ENCODE measurements at places on chromosomes 12 and 14.

DNA sequence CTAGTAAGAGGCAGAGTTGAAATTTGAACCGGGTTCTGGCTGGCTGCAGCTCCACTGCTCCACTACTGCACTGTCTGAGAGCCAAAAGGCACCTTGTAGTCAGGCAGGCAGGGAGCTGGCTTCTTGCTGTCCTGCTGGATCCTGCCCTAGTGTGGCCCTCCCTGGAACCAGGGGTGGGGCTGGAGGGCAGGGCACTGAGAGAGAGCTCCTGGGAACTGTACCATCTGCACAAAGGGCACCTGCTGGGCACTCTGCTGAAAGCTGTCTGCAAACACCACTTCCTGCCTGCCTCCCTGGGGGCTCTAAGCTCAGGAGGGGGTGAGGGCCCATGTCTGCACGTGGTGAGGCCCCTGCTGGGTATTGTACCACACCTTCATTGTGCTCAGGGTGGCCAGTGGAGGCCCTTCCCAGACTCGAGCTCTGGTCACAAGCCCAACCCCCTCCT, 19.0 kb upstream of the TCL1B start:
- no peak for DNase-seq

DNA sequence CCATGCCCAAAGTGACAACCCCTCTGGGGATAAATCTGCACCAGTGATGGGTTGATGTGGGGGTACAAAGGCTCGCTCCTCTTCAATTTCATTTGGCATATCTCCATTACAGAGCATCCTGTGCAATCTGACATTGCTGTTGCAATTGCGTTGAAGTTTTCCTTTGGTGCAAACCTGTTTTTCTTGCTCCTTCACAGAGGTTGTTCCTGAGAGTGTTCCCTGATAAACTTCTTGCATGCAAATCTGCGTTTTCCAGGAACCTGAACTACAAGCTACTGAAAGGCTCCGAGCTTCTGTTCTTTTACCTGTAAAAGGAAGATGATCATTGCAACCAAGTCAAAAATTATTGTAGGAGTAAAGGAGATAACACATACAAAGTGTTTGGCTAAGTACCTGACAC, 26.1 kb downstream of the SERPINA11 start:
- no peak for DNase-seq

- DNase-seq, result peak; percentile 91
Measured at GRCh38 chr14:68685419-68686204, 107.3 kb downstream of the ZFP36L1 start.

- no peak for DNase-seq
Measured at GRCh38 chr14:80979951-80980350, 24.5 kb downstream of the TSHR start.

DNA sequence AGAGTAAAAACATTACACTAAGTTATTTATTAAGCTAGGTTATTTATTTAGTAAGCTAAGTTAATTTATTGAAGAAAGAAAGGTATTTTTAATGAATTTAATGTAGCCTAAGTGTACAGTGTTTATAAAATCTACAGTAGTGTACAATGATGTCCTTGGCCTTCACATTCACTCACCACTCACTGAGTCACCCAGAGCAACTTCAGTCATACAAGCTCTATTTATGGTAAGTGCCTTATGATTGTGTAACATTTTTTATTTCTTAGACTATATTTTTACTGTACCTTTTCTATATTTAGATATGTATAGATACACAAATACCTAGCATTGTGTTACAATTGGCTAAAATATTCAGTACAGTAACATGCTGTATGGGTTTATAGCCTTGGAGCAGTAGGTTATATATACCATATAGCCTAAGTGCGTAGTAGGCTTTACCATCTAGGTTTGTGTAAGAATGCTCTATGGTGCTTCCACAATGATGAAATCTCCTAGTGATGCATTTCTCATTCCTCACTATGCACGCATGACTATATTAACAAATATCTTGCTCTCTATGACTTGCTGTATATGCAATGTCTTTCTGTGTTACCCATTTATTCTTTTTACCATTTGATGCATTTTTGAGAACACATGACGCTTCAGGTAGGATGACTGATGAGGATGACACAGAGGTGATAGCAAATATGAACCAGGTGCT, 309.6 kb upstream of the ATXN7L3B start:
- DNase-seq, result no peak

DNA sequence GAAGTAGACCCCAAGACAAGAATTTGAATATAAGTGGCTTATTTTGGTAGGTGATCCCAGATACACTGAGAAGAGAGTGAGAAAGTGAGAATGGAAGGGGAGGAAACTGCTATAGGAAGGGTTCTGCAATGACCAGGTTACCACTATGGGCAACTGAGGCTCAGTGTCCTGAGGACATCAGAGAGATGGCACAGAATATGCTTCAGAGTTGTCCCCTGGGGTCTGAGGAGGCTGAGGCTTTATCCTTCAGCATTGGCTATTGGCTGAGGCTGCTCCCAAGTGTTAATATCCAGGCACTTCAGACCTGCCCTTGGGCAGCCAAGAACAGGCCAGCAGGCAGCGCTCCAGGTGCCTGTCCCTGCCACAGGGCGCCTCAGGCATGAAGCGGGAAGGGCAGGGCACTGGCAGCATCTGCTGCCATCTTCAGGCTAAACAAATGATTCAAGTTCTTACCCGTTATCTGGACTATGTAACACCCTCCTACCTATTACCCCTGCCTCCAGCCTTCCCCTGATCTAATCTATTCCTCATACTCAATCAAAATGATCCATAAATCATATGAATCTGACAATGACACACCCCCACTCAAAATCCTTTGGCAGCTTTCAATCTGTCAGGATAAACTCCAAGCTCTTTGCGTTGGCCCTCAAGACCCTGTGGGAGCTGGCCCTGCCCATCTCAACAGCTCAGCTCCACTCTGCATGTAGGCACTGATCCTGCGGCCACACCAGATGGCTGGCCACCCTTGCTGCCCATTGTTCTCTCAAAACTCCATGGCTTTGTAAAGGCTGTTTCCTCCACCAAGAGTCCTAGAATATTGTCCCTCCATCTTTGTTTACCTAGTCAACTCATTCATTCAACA, 42.4 kb downstream of the CKAP4 start:
- DNase-seq, result no peak

GRCh38 chr12:65926119-65926908, 102.0 kb downstream of the HMGA2 start:
- DNase-seq, result no peak

- no peak for DNase-seq
Measured at GRCh38 chr14:60165547-60165876, 314 bp upstream of the DHRS7 start.

GRCh38 chr12:104477510-104478390, 21.0 kb downstream of the CHST11 start:
- no peak for DNase-seq

DNA sequence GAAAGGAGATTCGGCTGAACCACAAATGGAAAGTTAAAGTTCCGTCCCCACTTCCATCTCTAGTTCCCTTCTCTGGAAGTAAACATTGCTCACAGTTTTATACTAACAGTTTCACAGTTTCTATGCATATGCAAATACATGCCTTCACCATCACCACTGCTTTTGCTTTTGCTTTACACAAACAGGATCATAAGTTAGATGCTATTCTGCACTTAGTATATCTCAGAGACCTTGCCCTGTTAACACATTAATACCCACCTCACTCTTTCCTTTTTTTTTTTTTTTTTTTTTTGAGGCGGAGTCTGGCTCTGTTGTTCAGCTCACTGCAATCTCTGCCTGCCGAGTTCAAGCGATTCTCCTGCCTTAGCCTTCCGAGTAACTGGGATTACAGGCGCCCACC, 890 bp downstream of the TEP1 start:
- no peak for DNase-seq

GRCh38 chr14:56686416-56686815, 106.8 kb downstream of the TMEM260 start:
- DNase-seq, result no peak

- DNase-seq, result no peak
Measured at GRCh38 chr12:19893514-19893913, 454.2 kb downstream of the AEBP2 start.

DNA sequence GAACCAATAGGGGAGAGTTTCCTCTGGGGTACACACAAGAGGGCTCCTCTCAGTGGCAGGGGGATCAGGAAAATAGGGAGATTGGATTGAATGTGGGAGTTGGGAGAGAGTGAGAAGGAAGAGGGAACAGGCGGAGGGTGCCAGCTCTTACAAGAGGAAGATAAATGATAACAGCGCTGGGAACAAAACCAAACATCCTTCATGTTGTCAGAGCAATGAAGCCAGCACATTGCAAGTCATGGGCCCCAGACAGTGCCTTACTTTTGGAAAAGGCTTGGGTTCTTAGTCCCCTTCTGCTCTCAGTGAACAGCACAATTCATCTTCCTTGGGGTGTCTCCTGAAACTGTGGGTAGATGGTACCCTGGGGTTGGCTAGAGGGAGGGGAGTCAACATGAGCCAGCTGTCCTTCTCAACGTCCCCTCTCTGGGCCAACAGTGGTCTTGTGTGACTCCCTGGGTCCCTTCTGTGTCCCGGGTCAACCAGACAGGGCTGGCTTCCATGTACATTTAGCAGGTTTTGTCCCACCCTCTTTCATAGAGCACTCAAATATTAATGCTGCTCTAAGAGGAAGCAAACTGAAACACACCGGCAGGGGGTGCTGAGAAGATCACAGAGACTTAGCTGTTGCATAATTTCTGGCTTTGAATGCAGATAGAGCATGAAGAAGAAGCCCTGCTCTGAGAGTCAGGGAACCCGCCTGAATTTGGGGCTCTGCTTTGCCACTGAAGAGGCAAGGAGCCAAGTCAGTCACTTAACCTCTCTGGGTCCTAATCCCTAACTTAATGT, 138.5 kb downstream of the ESRRB start:
- no peak for DNase-seq

Measured in epithelial cell of prostate (primary cell).